Vein endothelial cell (primary cell): ENCODE measurements at places on chromosomes 3 and 15. TPM values are rescaled to one million over a fixed set of nuclear protein-coding genes. Genes with fewer than 3 reads are reported as not detected.

Gene CELF6
- under 0.01 and 0.10 TPM in 2 replicates for total RNA-seq

Gene ACAD9
- total RNA-seq, result 36.9 and 41.6 TPM in 2 replicates

Gene STARD9
- total RNA-seq, result 20.3 and 27.1 TPM in 2 replicates

Gene ASB14
- not detected in 2 replicates for total RNA-seq

Gene KLHL40
- not detected in 2 replicates for total RNA-seq

Gene GXYLT2
- total RNA-seq, result 1.1 and 2.3 TPM in 2 replicates

Gene MEGF11
- under 0.01 TPM in 1 of 2 replicates, not detected in the other for total RNA-seq

Gene PDZRN3
- 0.33 TPM in 1 of 2 replicates, not detected in the other for total RNA-seq
